ENCODE measurements at places on chromosomes 5 and 9.

DNA sequence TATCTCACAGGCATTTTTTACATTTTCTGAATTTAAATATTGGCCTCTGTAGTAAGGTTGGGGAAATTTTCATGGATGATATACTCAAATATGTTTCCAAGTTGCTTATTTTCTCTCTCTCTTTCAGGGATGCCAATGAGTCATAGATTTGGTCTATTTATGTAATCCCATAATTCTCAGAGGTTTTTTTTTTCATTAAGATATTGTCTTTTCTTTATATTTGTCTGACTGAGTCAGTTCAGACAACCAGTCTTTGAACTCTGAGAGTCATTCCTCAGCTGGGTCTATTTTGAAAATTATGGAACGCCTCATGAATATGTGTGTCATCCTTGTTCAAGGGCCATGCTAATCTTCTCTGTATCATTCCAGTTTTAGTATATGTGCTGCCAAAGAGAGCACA lies 223.2 kb downstream of the PCSK1 start:
- peak; percentile 88 for DNase-seq

GRCh38 chr5:38639377-38640358 lies 83.2 kb upstream of the LIFR start:
- peak; percentile 15 for DNase-seq

- no peak for DNase-seq
Observed at GRCh38 chr5:37028910-37029309, 152.3 kb downstream of the NIPBL start.

GRCh38 chr5:74638970-74639806 lies 1.3 kb downstream of the ENC1 start:
- peak; percentile 43 for DNase-seq

- peak; percentile 44 for DNase-seq
Observed at GRCh38 chr5:113338628-113339027, 96.2 kb downstream of the TSSK1B start.

- peak; percentile 95 for DNase-seq
Observed at GRCh38 chr5:95591490-95591901, 28.4 kb upstream of the GPR150 start.

DNA sequence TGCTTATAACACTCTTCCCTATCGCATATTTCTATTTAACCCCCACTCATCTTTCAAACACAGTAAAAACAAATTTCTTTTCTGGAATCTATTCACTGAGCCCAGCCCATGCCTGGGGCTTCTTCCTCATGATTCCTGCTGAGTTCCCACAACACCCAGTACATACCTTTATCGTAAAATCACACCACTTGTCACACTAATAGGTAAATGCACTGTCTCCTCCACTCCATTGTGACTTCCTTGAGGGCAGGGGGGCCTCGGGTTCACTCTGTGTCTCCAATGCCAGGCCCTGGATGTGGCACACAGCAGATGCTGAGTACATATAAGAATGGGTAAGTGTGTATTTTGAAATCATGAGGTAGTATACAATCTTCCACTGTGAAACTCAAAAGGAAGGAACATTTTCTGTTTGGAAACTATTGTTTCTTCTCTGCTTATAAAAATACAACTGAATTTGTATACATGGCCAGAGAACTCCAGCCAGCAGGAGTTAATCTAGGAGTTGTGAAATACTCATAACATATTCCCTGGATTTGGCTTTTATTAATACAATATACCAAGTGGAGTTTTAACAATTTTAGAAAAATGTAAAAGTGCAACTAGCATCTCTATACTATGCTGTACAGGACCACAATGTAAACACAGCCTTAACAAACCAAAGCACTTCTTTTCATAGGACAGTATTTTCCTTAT lies 7.2 kb downstream of the PLK2 start:
- DNase-seq = no peak

DNA sequence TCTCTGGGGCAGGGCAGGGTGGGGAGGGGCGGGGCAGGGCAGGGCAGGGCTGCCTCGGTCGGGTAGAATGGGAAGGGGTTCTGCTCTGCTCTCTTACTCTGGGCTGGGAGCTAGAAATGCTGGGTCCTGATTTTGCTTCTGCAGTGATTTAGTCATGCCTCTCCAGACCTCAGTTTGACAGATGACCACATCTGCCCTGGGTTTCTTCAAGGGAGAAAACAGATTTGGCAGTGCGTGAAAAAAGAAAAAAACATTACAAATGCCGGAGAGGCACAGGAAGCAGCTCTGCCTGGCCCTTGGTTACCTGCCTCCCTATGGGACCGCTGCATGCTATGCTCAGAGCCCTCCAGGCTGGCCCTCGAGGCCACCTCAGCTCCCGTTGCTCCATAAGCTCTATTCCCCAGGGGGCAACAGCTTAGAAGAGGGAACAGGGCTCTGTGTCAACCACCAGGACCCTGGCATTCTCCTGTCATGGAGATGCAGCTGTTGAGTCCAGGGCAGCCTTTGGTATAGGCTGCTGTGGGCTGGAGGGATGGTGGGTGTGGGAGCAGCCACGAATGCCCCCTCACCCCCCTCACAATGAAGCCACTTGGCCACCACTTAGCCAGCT lies 53.2 kb upstream of the UBTD2 start:
- no peak for DNase-seq

DNA sequence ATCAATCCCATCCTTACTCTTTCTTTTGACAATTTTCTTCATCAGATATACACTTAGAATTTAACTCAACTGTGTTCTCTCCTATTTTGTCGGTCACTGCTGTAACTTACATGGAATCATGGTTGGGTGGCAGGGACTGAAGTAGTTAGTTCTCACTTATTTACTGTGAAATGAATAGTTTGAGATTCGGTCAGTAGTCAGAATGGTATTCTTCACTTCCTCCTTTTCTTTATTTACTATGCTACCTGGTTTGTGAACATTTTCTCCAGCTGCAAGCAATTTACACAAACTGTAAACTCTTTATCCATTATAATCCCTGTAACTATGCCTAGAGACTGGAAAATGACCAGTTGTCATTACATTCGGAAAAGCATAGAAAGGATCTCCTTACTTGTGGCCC lies 41.5 kb upstream of the GDNF start:
- DNase-seq = no peak

GRCh38 chr9:135478829-135479468 lies 633 bp upstream of the PPP1R26 start:
- DNase-seq = no peak

- no peak for DNase-seq
Observed at GRCh38 chr5:172096207-172096940, 89.9 kb upstream of the FBXW11 start.

DNA sequence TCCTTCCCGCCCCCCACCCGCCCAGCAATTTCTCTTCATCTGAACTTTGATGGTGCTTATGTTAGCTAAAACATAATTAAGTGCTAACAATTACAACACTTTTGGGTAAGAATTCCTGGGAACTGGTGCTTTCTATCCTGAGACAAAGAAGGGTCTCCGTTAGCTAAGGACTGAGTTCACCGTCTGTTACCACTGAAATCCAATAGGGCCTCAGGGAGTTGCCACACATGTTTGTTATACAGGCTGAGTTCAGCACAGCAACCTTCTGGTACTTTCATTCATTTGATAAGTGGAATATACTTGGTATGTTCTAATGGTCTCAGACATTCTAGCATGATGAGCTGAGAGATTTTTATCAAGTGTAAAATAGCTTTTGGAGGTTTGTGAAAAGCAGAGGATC lies 437.9 kb downstream of the EFNA5 start:
- no peak for DNase-seq

GRCh38 chr5:83145882-83146331 lies 68.6 kb downstream of the XRCC4 start:
- peak; percentile 6 for DNase-seq

DNA sequence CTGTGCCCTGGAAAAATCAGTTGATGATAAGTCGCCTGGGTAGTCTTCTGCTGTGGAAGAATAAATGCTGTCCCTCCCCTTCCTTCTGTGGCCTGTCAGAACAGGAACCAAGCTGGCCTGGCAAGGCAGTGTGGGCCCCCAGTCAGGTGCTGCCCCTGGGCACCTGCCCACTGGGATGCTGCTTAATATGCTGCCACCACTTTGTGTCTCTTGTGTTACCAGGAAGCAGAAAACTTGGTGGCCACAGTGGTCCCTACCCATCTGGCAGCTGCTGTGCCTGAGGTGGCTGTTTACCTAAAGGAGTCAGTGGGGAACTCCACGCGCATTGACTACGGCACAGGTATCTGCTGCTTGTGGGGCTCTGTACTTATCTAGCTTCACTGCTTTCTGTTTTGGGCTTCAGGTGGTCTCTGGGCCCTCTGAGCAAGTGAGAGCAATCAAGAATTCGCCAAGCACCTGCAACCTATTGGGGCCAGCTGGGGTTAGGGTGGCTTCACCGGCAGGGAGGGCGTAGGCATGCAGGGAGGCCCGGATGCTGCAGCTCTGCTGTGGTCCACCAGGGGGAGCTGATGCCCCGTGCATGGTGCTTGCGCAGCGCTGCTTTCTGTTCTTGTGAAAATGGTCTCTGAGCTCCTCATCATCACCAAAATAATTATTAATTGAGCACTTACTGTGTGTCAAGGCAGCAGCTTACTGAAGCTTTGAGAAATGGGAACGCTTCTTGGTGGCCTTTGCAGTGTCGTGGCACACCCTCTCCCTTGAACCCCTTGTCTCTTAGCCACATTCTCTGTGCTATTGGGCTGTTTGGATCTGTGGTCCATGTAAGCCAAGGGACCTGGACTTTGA lies 20.3 kb downstream of the PTPA start:
- DNase-seq = peak; percentile 54

- no peak for DNase-seq
Observed at GRCh38 chr9:16771356-16771755, 99.1 kb downstream of the BNC2 start.

- DNase-seq = no peak
Observed at GRCh38 chr9:134606951-134607731, 34.5 kb upstream of the COL5A1 start.

All from HCEC 1CT (cell line).